SJSA1 (cell line): ENCODE measurements at places on chromosomes 11 and 22.

DNA sequence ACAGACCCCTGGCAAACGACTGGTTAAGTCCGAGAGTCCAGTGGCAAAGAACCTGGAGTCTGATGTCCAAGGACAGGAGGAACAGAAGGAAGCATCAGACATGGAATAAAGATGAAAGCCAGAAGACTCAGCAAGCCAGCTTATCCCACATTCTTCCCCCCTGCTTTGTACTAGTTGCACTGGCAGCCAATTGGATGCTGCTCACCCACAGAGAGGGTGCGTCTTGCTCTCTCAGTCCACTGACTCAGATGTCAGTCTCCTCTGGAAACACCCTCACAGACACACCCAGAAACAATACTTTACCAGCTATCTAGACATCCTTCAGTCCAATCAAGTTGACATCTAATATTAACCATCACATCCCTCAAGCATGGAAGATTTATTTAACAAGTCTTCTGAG lies 1265.8 kb upstream of the CNTN5 start:
- no peak for DNase-seq
- H3K4me1 ChIP-seq, result no peaks in the 10 kb centered on the region
- H3K4me3 ChIP-seq, result no peak overlapping the region
- H3K36me3 ChIP-seq, result no peaks in the 10 kb centered on the region
- no peaks in the 10 kb centered on the region for H3K27me3 ChIP-seq

DNA sequence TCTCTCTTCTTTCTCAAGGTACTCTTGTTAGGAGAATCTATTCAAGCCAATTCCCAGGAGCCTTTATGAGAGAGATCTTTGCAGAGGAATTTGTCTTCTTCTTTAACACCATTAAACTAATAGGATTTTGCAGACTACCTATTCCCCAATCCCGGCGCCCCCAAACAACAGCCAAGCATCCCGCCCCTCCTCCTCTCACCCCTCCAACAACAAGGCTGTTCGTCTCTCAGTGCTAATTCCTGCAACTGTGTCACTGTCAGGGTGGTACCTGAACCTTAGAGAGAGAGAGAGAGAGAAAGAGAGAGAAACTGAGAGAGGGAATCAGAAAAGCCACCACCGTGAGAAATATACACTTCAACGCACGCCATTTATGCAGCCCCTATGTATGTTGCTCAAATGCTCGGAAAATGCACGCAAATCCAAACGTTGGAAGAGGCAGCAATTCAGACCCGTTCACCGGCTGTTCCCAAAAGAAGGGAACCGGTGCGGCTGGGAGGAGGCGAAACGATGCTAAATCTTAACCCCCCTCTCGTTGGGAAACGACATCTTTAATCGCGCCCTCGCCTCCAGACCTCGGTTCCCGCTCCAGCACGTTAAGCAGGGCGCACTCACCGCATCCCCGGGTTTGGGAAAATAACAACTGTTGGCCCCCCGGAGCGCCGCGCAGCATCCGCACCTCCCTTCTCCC lies 961 bp downstream of the KCNA4 start:
- H3K4me1 ChIP-seq, result no peaks in the 10 kb centered on the region
- H3K27me3 ChIP-seq, result peaks cover 18% of the 10 kb centered on the region
- H3K27ac ChIP-seq, result no peak overlapping the region
- H3K36me3 ChIP-seq, result no peaks in the 10 kb centered on the region
- no peak for DNase-seq

- H3K27ac ChIP-seq, result peak overlapping the region; percentile 48
- no peak for DNase-seq
- H3K36me3 ChIP-seq, result no peaks in the 10 kb centered on the region
- H3K4me1 ChIP-seq, result peaks cover 15% of the 10 kb centered on the region
- H3K4me3 ChIP-seq, result no peak overlapping the region
Observed at GRCh38 chr22:47107431-47107830, 345.0 kb downstream of the TBC1D22A start.

- H3K27me3 ChIP-seq, result no peaks in the 10 kb centered on the region
- no peak overlapping the region for H3K4me3 ChIP-seq
- H3K27ac ChIP-seq, result no peak overlapping the region
- peaks cover 63% of the 10 kb centered on the region for H3K36me3 ChIP-seq
Observed at GRCh38 chr22:24550902-24551435, 4.0 kb downstream of the GUCD1 start.

GRCh38 chr11:57785072-57785471 lies 23.5 kb downstream of the CTNND1 start:
- no peaks in the 10 kb centered on the region for H3K27me3 ChIP-seq
- no peak overlapping the region for H3K27ac ChIP-seq
- H3K4me1 ChIP-seq, result peaks cover 12% of the 10 kb centered on the region

- no peaks in the 10 kb centered on the region for H3K36me3 ChIP-seq
- H3K4me3 ChIP-seq, result no peak overlapping the region
- peaks cover 17% of the 10 kb centered on the region for H3K4me1 ChIP-seq
- DNase-seq, result no peak
- no peaks in the 10 kb centered on the region for H3K27me3 ChIP-seq
Observed at GRCh38 chr11:64887234-64887756, 8.9 kb upstream of the EHD1 start.

- no peaks in the 10 kb centered on the region for H3K36me3 ChIP-seq
- no peak for DNase-seq
- no peak overlapping the region for H3K4me3 ChIP-seq
- 0 out of 2 replicates have a peak, but pooled peaks cover 4% of the 10 kb centered on the region for H3K27me3 ChIP-seq
- H3K4me1 ChIP-seq, result peaks cover 7% of the 10 kb centered on the region; the same call in 1 of the 2 replicates
Observed at GRCh38 chr11:61639816-61640443, 40.3 kb upstream of the DAGLA start.
